ENCODE measurements at places on chromosomes 1 and 21. TPM values are rescaled to one million over a fixed set of nuclear protein-coding genes. Genes with fewer than 3 reads are reported as not detected.

Gene S100A13
- total RNA-seq, result 83.2 TPM

GRCh38 chr21:37273440-37273839 is 6.3 kb upstream of the VPS26C start:
- DNase-seq, result no peak
- H3K27ac ChIP-seq, result no peak overlapping the region
- no peak overlapping the region for H3K4me3 ChIP-seq
- H3K27me3 ChIP-seq, result no peaks in the 10 kb centered on the region

Gene ZNF683
- not detected for total RNA-seq

DNA sequence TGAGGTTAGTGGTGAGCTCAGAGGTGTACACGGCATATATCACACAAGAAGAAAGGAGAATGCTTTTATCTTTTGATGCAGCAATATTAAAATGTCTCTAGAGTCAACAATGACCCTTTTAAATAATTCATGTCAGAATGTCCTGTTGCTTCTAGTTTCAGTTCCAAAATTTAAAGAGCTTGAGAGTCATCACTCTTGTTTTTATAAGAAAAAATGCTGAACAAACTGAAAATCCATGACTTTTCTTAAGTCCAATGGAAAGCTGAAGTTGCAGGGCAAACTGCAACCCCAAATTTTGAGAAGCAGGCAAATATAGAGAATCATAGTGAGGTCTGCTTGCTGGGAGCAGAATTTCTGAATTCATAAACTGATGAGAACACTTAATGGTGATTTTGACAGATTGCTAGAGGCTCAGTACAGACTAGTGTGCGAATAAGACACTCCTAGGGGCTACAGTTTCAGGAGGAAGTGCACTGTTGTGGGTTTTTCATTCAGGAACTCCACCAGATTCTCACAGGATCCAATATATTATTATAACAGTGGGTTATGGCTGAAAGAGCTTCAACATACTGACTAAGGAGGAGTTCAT is 135.1 kb downstream of the CLIC6 start:
- no peak overlapping the region for H3K4me3 ChIP-seq
- DNase-seq, result no peak
- H3K27me3 ChIP-seq, result no peaks in the 10 kb centered on the region
- H3K4me1 ChIP-seq, result no peaks in the 10 kb centered on the region
- H3K36me3 ChIP-seq, result no peaks in the 10 kb centered on the region
- H3K27ac ChIP-seq, result no peak overlapping the region

GRCh38 chr1:41819069-41819468 is 99.7 kb downstream of the HIVEP3 start:
- H3K27ac ChIP-seq, result no peak overlapping the region
- peaks cover 9% of the 10 kb centered on the region for H3K4me1 ChIP-seq
- H3K36me3 ChIP-seq, result no peaks in the 10 kb centered on the region
- no peak overlapping the region for H3K4me3 ChIP-seq
- no peak for DNase-seq

DNA sequence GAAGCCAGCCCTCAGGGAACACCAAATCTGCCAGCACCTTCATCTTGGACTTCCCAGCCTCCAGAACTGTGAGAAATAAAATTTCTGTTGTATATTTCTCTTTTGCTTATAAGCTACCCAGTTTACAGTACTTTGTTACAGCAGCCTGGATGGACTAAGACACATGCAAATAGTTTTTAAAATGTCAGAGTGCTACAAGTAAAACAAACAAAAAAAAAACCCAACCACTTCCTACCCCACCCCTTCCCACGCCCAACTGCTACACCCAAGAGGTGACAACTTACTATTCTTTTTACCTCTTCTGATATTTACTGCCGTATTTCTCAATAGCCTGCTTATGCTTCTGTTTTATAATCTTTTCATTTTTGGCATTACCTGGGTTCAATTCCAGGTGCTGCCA is 8.6 kb upstream of the SPSB1 start:
- DNase-seq, result no peak
- H3K27me3 ChIP-seq, result no peaks in the 10 kb centered on the region
- H3K27ac ChIP-seq, result no peak overlapping the region
- H3K4me1 ChIP-seq, result peaks cover 20% of the 10 kb centered on the region
- no peak overlapping the region for H3K4me3 ChIP-seq

Gene SPATA46
- total RNA-seq, result not detected

DNA sequence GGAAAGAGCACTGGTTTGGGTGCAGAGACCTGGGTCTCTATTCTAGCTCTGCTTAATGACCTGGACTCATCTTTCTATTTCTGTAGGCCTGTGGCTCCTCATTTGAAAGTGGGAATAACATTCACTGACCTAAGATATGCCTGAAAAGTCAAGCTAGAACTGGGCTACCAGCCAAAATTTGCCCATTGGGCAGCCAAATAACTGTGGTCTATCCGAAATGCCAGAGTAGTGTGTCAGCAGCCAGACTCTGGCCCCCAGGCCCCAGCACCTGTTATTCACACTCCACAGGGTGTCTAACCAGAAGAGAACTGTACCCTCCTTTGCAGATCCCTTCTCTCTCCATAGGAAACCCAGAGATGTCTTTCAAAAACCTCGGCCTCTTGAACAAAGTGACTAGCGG is 12.6 kb downstream of the DAB1 start:
- H3K27me3 ChIP-seq, result no peaks in the 10 kb centered on the region
- no peaks in the 10 kb centered on the region for H3K36me3 ChIP-seq
- no peak overlapping the region for H3K4me3 ChIP-seq
- no peak overlapping the region for H3K27ac ChIP-seq
- H3K4me1 ChIP-seq, result peaks cover 18% of the 10 kb centered on the region
- DNase-seq, result no peak

Gene PRKAB2
- total RNA-seq, result 24.9 TPM

GRCh38 chr21:45300786-45301520 is 13.3 kb upstream of the POFUT2 start:
- no peaks in the 10 kb centered on the region for H3K27me3 ChIP-seq
- H3K36me3 ChIP-seq, result no peaks in the 10 kb centered on the region
- DNase-seq, result no peak
- peaks cover 46% of the 10 kb centered on the region for H3K4me1 ChIP-seq

Gene FOXO6
- total RNA-seq, result 0.42 TPM

Gene PLA2G2A
- 228 TPM for total RNA-seq

Gene GPA33
- total RNA-seq, result 0.57 TPM

Gene AMY1C
- not detected for total RNA-seq

DNA sequence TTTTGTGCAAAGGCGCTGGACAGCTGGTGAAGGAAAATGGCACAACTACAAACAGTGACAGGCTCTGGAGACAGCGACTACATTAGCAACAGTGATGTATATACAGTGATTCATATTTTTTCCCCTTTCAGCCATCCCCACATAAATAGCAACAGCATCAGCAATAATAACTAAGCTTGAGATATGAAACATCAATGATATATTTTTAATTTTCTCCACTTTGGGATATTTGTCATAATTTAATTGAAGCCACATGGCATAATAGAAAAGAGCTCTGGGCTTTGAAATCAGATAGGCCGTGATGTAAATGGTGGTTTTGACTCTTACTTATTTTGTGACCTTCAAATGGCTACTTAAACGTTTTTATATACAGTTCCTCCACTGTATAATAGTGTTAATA is 764.3 kb upstream of the PRMT6 start:
- H3K27ac ChIP-seq, result no peak overlapping the region
- H3K27me3 ChIP-seq, result no peaks in the 10 kb centered on the region
- DNase-seq, result no peak
- no peaks in the 10 kb centered on the region for H3K36me3 ChIP-seq

GRCh38 chr21:37367336-37367702 is 746 bp downstream of the DYRK1A start:
- H3K36me3 ChIP-seq, result no peaks in the 10 kb centered on the region
- peak overlapping the region; percentile 94 for H3K4me3 ChIP-seq
- peak overlapping the region; percentile 99 for H3K27ac ChIP-seq

Measured in esophagus muscularis mucosa (tissue), 4 donors.